B cell (primary cell): ENCODE measurements at places on chromosomes 4 and X. TPM values are rescaled to one million over a fixed set of nuclear protein-coding genes. Genes with fewer than 3 reads are reported as not detected.
A peak's percentile ranks its signal among the peaks of the same experiment; 100 is the strongest.

- H3K36me3 ChIP-seq = no peaks in the 10 kb centered on the region
- no peaks in the 10 kb centered on the region for H3K27me3 ChIP-seq
- H3K27ac ChIP-seq = no peak overlapping the region
- H3K4me3 ChIP-seq = no peak overlapping the region
- DNase-seq = no peak
Observed at GRCh38 chr4:106690487-106690886, 321.9 kb upstream of the GIMD1 start.

GRCh38 chrX:76064825-76065224 lies 108.0 kb upstream of the PBDC1 start:
- no peaks in the 10 kb centered on the region for H3K4me1 ChIP-seq
- no peaks in the 10 kb centered on the region for H3K27me3 ChIP-seq
- H3K27ac ChIP-seq = no peak overlapping the region
- no peak for DNase-seq
- no peaks in the 10 kb centered on the region for H3K36me3 ChIP-seq

GLRB gene
- not detected in 2 replicates for polyA plus RNA-seq

GPC3 gene
- not detected in 2 replicates for polyA plus RNA-seq

CRMP1 gene
- polyA plus RNA-seq = 0.13 and 0.30 TPM in 2 replicates

DNA sequence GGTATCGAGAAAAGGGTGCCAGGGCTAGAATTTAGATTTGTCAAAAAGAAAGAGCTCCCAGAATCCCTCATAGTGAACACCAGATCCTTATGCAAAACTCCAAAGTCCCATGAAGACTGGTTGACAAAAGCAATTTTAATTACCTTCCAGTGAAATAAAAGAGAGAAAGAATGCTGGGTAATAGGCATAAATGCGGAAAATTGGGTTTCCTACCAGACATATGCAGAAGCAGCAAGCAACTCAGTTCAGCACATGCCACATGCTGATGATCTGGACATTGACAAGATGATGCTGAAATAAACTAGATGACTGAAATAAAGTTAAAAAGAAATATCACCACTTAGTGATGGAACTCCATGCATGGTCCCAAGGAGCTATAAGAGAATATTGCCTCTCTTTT lies 83.9 kb downstream of the KCNIP4 start:
- H3K27ac ChIP-seq = no peak overlapping the region
- no peaks in the 10 kb centered on the region for H3K4me1 ChIP-seq
- no peaks in the 10 kb centered on the region for H3K27me3 ChIP-seq
- H3K36me3 ChIP-seq = no peaks in the 10 kb centered on the region

SPANXN3 gene
- polyA plus RNA-seq = not detected in 2 replicates

DNA sequence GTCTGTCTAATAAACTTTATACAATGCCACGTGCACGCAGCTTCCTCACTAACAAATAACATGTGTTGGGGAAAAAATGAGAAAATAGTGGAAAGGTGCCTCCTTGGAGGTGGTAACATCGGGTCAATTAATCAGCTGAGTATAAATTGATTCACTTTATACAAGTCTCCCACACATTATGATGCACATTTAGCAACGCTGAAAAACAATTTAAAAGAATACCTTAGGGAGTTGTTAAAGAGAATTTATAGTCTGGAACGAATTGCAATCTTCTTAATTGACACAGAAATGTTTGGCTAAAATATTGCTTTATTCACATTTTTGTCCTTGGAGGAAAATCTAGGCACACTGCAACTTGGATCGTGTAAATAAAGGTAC lies 84.2 kb downstream of the HPRT1 start:
- H3K27me3 ChIP-seq = peaks cover 17% of the 10 kb centered on the region
- H3K36me3 ChIP-seq = no peaks in the 10 kb centered on the region
- H3K4me3 ChIP-seq = no peak overlapping the region
- no peak overlapping the region for H3K27ac ChIP-seq
- no peak for DNase-seq

DNA sequence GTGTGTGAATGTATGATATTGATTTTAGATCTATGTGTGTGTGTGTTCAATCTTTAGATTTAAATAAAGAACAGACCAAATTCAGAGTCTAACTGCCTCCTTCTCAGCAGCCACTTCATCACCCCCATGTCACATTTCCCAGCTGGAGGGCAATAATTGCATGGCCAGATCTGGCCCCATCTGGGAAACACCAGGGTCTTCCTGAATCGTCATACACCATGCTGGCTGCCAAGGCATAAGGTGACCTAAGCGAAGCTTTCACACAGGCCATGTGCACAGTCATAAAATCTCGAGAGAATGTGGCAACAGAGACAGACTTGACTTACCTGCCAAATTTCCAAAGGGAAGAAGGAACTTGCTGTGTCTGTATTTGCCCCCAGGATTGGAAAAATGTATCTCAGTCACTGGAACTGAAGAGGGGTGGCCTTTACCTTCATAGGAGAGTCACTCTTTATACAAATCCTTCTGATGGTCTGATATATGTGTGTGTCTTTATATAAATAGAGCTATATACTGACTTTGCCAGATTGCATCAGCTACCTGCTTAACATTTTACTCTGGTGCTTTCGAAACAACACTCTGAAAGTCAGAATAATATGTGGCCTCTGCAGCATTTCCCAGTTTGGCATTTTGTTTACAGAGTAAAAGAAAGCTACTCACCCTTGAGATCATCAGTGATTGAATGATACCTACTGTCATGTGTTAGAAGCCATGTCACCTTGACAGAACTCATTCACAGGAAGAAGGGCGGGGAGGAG lies at the start of gene PLAC1:
PLAC1 (minus strand) TSS at position 470 of the 758 bp plus-strand sequence. CDS start 91,789 bp downstream, outside the sequence.
- no peak within 1 kb of the TSS for H3K27ac ChIP-seq
- H3K27me3 ChIP-seq = no peaks in the 10 kb centered on the region
- DNase-seq = no peak
- H3K4me1 ChIP-seq = no peaks in the 10 kb centered on the region

CCSER1 gene
- polyA plus RNA-seq = 10.7 and 13.7 TPM in 2 replicates

IKBKG gene
- 43.9 and 46.7 TPM in 2 replicates for polyA plus RNA-seq

DNA sequence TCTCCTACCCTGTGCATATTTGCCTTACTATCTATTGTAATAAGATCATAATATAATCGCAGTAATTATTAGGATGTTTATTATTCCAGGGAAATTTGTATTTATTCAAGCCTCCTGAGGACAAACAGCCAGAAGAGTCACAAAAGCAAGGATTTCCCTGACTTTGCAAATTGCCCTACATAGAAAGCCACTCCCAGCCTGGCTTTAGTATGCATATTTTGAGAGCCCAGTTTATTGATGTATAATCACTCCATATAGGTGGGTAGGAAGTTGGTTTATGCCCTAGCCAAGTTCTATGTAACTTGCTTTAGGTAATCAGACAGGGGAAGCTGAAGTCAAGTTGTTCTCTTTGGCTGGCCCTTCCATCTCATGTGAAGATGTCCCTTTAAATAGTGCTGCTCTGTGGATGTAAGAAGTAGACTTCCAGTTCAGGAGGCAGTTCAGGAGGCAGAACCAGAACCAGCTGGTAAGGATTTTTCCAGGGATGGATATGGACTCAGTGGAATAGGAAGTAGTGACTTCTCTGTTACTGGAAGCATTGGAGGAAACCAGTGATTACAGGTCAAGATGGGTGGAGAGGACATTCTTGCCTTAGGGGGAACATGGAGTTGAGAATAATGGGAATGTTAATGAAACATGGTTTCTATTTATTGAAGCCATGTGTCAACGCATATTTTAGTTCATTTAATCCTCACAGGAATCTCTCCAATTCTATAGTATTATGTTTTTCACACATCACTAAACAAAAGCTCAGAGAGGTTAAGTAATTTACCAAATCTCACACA lies 70.5 kb upstream of the KIT start:
- H3K36me3 ChIP-seq = no peaks in the 10 kb centered on the region
- no peak for DNase-seq
- no peak overlapping the region for H3K27ac ChIP-seq
- no peak overlapping the region for H3K4me3 ChIP-seq
- no peaks in the 10 kb centered on the region for H3K27me3 ChIP-seq

- DNase-seq = no peak
- no peak overlapping the region for H3K27ac ChIP-seq
- no peaks in the 10 kb centered on the region for H3K4me1 ChIP-seq
- no peaks in the 10 kb centered on the region for H3K27me3 ChIP-seq
- no peaks in the 10 kb centered on the region for H3K36me3 ChIP-seq
- no peak overlapping the region for H3K4me3 ChIP-seq
Observed at GRCh38 chrX:74450803-74451449, 29.6 kb downstream of the SLC16A2 start.

GRCh38 chr4:89619206-89619962 lies 217.6 kb downstream of the SNCA start:
- H3K4me3 ChIP-seq = no peak overlapping the region
- H3K4me1 ChIP-seq = no peaks in the 10 kb centered on the region
- H3K36me3 ChIP-seq = no peaks in the 10 kb centered on the region
- no peaks in the 10 kb centered on the region for H3K27me3 ChIP-seq
- no peak for DNase-seq

KDR gene
- not detected in 2 replicates for polyA plus RNA-seq

GRCh38 chr4:115053313-115053712 lies 60.1 kb downstream of the NDST4 start:
- H3K27ac ChIP-seq = no peak overlapping the region
- no peak for DNase-seq
- no peaks in the 10 kb centered on the region for H3K27me3 ChIP-seq
- H3K36me3 ChIP-seq = no peaks in the 10 kb centered on the region
- H3K4me1 ChIP-seq = no peaks in the 10 kb centered on the region

DNA sequence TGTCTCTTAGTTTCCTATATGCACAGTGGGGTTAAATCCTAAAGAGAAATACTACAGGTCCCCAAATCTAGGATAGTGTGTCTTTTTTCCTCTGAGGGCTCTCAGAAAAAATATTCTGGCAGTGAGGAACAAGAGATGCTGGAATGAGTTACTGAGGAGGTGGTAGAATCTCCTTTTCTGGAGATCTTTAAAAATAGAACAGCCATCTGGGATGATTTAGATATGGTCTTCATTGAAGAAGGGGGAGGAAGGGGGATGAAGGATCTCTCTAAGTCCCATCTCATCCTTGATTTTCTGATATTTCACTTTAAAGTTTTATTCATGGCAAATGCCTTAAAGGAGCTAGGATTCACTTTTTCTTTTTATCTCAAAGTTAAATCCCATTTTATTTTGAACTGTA lies 235.0 kb downstream of the MAML3 start:
- DNase-seq = no peak
- H3K27ac ChIP-seq = no peak overlapping the region
- H3K36me3 ChIP-seq = no peaks in the 10 kb centered on the region
- H3K4me1 ChIP-seq = no peaks in the 10 kb centered on the region
- no peak overlapping the region for H3K4me3 ChIP-seq

DNA sequence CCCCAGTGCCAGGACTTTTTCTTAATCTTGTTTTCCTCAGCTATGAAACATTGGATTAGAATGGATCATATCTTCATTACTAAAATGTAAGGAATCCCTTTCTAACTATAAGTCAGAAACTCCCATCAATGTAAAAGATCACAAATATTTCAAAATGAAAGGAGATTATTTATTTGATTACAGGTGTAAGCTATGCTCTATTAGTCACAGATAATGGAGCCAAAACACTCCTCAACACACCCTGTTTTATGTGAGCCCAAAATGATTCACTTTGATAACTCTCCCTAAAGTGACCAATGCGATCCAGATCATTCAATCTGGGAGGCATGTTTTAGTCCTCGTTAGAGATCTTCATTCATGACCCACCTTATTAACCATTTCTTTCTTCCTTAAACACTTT lies 566.7 kb upstream of the TENM3 start:
- no peaks in the 10 kb centered on the region for H3K36me3 ChIP-seq
- no peak for DNase-seq
- no peak overlapping the region for H3K4me3 ChIP-seq
- H3K27me3 ChIP-seq = no peaks in the 10 kb centered on the region

GRCh38 chr4:1547856-1548826 lies 136.0 kb downstream of the FAM53A start:
- H3K36me3 ChIP-seq = no peaks in the 10 kb centered on the region
- no peak overlapping the region for H3K27ac ChIP-seq
- DNase-seq = no peak
- H3K4me1 ChIP-seq = peaks cover 3% of the 10 kb centered on the region

DNA sequence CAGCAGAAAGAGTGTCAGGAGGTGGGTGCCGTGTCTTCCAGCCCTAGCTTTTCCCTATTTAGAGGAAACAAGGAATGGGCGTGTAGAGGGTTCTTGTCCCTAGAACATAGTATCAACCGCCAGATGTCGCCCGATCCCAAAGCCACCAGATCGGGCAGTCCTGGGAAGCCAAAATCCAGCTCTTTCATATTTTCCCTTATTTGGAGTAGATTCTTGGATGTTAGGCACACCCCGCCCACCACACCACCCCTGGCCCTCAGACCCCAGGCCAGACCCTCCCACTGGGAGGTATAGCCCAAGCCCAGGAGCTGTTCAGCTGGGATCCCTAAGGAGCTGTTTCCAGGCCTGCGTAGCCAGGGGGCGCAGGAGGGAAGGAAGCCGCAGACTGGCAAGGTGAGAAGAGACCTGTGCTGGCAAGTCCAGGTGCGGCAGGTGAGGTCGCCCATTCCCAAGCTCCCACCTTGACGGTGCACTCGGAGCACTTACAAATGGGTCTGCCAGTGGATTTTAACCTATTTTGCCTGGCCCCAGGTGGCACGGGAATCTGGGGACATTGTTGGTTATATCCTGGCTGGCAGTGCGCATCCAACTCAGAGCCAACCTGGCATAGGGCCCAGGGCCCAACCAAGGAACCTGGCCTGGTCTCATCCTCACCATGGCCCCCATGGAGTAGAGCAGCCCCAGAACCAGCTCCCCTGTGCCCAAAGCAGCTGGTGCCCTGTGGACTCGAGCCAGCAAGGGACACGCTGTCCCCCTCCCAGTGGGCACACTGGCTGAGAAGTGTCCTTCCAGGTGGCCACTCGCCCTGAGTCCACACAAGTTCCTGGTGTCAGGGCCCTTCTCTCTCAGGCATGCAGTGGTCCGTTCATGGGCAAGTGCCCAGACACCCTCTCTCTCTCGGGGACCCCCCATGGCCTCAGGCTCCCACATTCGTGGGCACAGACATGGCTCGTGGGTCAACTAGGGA lies 811 bp downstream of the FLNA start:
- H3K27ac ChIP-seq = no peak overlapping the region
- no peaks in the 10 kb centered on the region for H3K36me3 ChIP-seq
- H3K4me1 ChIP-seq = peaks cover 48% of the 10 kb centered on the region
- peak; percentile 57 for DNase-seq
- no peaks in the 10 kb centered on the region for H3K27me3 ChIP-seq

ZFP92 gene
- polyA plus RNA-seq = 0.17 and 0.24 TPM in 2 replicates

TSPAN6 gene
- polyA plus RNA-seq = 0.10 TPM in 2 replicates

DNA sequence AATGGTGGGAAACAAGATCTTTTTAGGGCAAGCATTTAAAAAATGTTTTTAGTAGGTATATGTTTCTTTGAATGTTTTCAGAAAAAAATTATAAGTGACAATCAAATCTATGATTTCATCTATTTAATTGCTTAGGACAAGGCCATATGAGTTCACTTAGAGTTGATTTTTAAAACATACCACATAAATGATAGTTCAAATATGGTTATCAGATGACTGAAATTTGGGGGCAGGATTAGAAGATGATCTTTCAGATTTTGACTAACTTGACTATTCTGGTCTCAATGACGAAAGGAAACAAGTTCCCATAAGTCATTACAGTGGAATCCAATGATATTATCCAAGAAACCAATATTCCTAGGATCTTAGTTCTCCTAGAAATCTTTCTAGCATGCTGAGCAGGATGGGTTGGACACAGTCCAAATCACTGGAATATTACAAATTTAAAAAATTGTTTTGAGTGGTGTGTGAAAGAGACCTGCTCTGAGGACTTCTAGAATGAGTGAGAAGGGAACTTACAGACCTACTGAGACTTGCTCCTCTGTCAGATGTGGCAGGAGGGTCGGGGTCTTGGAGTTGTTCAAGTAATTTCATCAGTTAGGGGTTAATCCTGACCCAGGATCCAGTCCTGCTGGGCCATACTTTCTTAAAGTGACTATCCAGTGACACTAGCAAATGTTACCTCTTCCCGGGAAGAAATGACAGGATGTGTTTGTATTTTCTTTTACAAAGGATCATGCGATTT lies 20.0 kb downstream of the RHOH start:
- H3K27ac ChIP-seq = peak overlapping the region; percentile 73
- no peak overlapping the region for H3K4me3 ChIP-seq
- H3K27me3 ChIP-seq = no peaks in the 10 kb centered on the region
- no peak for DNase-seq
- H3K4me1 ChIP-seq = peaks cover 95% of the 10 kb centered on the region

FOXP3 gene
- 0.03 and 0.10 TPM in 2 replicates for polyA plus RNA-seq
